ENCODE measurements at places on chromosomes 6 and 20.
A peak's percentile ranks its signal among the peaks of the same experiment; 100 is the strongest.

- no peaks in the 10 kb centered on the region for H3K36me3 ChIP-seq
- no peak overlapping the region for H3K27ac ChIP-seq
- DNase-seq, result no peak
- no peak overlapping the region for H3K4me3 ChIP-seq
- peaks cover 7% of the 10 kb centered on the region for H3K4me1 ChIP-seq
These were observed 1.6 kb downstream of the TMEM244 start for GRCh38 chr6:129859524-129859923.

- H3K4me1 ChIP-seq, result no peaks in the 10 kb centered on the region
- H3K36me3 ChIP-seq, result peaks cover 17% of the 10 kb centered on the region
- DNase-seq, result no peak
- no peak overlapping the region for H3K27ac ChIP-seq
- no peak overlapping the region for H3K4me3 ChIP-seq
- H3K27me3 ChIP-seq, result no peaks in the 10 kb centered on the region
These were observed 12.0 kb upstream of the TRMT11 start for GRCh38 chr6:125974214-125974866.

DNA sequence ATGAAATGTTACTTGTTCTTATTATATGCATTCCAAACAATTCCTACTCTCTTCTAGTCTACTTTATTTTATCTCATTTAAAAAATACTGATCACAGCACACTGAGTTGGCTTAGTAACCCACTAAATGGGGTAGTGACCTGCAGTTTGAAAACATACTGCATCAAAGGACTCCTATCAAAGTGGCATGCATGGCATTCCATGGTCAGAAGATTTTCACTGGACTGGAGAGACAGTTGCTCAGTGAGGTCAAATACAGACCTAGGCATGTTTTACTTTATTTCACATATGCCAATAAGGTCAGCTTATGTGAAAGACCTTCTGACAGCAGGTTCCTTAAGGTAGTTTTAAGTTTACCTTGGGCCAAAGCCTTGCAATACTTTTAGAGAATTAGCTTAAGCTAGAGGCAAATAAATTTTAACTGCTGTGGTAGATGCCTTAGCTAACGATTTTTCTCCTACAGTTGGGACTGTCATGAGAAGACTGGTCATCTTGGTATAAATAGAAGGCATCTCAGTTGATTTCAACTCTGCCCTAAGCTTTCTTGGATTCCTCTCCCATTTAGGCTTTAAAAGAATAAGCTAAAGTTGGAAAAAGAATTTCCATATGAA, 35.1 kb downstream of the TPD52L1 start:
- no peaks in the 10 kb centered on the region for H3K27me3 ChIP-seq
- no peak overlapping the region for H3K27ac ChIP-seq
- no peaks in the 10 kb centered on the region for H3K4me1 ChIP-seq

DNA sequence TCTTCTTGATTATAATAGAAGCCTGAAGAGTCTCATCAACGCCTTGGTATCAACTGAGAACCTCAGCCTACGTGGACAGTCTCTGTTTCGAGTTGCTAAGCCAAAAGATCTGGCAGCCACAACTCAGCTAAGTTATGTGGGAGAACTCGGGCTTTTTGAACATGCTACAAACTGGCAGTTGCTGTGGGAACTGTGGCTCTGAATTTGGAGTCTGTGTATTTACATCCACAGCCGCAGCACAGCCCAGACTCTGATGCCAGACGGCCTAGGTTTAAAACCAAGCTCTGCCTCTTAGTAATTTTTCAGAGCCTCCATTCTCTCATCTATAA, 35.8 kb downstream of the RIPOR2 start:
- no peak overlapping the region for H3K4me3 ChIP-seq
- peak overlapping the region; percentile 4 for H3K27ac ChIP-seq
- H3K27me3 ChIP-seq, result no peaks in the 10 kb centered on the region

GRCh38 chr20:40282541-40282940, 406.5 kb downstream of the MAFB start:
- no peaks in the 10 kb centered on the region for H3K4me1 ChIP-seq
- H3K4me3 ChIP-seq, result no peak overlapping the region
- H3K27me3 ChIP-seq, result no peaks in the 10 kb centered on the region
- no peak for DNase-seq
- no peaks in the 10 kb centered on the region for H3K36me3 ChIP-seq
- no peak overlapping the region for H3K27ac ChIP-seq

DNA sequence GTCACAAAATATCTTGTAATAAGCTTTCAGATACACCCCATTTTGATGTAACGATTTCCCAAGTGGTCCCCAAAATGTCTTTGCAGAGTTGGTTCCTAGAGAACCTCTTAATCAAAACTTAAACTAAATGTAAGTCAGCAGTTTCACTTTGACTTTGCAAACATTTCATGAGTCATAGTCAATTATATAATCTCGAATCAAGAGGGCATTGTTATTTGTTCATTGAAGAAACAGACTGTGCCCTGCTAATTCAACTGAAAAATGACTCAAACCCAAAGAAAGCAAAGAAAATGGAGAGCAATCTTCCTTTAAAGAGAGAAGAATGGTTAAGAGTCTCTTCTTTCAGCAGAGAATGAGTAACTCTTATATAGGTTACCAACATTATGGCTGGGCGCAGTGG, 58.3 kb downstream of the IPCEF1 start:
- H3K27me3 ChIP-seq, result no peaks in the 10 kb centered on the region
- H3K27ac ChIP-seq, result no peak overlapping the region
- no peaks in the 10 kb centered on the region for H3K4me1 ChIP-seq
- DNase-seq, result no peak
- H3K36me3 ChIP-seq, result no peaks in the 10 kb centered on the region
- H3K4me3 ChIP-seq, result no peak overlapping the region

DNA sequence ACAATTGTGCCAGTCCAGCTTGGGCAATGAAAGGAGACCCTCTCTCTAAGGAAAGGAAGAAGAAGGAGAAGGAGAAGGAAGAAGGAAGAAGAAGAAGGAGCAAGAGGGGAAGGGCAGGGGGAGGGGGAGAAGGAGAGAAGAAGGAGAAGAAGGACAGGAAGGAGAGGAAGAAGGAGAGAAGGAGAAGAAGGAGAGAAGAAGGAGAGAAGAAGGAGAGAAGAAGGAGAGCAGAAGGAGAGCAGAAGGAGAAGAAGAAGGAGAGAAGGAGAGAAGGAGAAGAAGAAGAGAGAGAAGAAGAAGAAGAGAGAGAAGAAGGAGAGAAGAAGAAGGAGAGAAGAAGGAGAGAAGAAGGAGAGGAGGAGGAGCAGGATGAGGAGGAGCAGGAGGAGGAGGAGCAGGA, 22.5 kb upstream of the DEFB116 start:
- H3K4me1 ChIP-seq, result no peaks in the 10 kb centered on the region
- no peak overlapping the region for H3K27ac ChIP-seq
- DNase-seq, result no peak
- H3K36me3 ChIP-seq, result no peaks in the 10 kb centered on the region

All from thymus (tissue), 14 donors.